ENCODE measurements at places on chromosomes 12 and 14.

DNA sequence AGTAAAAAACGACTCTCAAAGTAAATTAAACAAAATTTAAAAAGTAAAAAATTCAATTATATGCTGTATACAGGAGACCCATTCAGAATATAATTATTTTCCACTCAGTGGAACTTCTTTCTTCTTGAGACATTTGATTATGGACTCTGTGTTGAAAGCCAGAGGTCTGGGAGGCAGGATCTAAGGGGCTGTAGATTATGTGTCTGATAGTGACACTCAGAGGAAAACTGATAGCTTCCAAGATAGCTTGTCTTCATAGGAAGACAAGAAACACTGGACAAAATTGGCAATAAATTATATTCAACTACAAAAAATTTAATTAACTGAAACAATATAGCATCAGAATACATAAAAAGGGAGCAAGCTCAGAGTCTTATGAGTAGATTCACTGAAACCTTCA, 135.8 kb downstream of the KITLG start:
- no peak for DNase-seq

DNA sequence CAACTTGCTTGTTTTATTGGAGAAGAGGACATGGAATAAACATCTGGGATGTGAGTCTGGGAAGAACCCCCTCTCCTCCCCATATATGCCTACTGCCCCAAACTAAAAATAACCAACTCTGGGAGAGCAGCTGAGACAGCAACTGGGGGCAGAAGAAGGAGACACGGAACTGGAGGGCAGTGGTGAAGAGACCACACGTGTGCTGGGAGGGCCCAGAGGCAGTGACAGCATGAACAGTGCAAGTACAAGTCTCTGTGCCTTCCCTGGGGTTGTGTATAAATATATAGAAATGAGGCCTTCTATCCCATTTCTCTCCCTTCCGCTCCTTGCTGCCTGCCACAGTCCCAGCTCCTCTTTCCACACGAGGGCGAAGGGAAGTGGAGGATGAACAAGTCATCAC, 4.0 kb upstream of the KRT73 start:
- DNase-seq: no peak

DNA sequence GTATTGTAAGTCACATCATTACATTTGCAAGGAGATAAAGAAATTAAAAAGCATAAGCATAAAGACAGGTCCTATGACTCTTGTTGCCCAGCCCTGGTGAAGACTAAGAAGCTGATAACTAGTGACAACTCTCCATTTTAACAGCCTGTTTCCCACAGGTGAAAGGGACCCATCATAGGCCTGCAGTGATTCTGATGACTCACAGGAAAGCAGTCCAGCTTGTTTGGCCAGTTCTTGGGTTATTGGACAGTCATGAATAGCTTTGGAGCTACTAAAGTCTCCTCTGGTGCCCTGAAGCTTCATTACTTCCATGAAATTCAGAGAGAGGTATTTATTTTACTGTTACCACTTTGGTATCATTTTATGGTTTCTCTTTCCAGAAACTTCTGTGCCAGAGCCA, 55.5 kb upstream of the DYRK2 start:
- no peak for DNase-seq

GRCh38 chr12:45762185-45763110, 32.9 kb downstream of the ARID2 start:
- peak; percentile 20 for DNase-seq

- no peak for DNase-seq
These were observed 144.1 kb upstream of the SEL1L start for GRCh38 chr14:81677736-81678135.

GRCh38 chr14:26293909-26294308, 303.9 kb downstream of the NOVA1 start:
- DNase-seq: no peak

GRCh38 chr12:21451529-21451928, 14.1 kb downstream of the PYROXD1 start:
- DNase-seq: no peak

DNA sequence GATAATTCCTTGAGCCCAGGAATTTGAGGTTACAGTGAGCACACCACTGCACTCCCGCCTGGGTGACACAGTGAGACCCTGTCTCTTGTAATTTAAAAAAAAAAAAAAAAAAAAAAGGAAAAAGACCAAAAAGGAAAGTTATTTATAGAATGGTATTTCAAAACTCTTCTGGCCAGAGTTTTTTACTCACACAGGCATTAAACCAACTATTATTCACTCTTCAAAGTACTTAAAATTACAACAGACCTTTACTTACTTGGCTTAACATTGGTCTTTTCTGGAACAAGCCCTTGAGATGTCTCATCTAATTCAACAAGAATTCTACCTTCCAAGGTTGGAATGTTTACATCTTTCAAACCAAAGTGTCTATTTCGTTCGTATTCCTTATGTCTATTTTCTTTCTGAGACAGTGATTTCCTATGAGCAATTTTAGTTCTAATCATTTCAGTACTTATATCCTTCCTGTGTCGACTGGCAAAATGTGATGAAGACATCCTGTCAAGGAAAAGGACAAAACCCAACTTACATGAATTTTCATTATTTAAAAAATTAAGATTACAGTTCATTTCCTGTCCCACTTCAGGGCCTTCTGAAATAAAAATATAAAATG, 2.6 kb downstream of the DLGAP5 start:
- DNase-seq: no peak

DNA sequence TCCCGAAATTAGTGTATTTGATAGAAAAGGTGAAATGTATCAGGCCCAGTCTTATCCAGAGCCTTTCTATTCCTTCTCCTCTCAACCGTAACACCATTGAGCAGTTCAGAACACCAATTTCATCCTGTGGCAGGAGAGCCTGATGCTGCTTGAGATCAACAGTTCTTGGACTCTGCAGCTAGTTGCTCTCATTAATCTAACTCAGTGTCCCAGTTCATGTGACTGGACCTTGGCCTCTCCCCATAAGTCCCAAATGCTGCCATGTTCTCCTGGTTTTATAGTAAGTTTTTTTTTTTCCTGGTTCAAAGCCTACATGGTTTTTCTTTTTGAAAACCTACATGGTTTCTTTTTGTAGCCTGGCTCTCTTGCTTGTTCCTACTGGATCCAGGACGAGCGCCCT, 293.9 kb downstream of the ITPR2 start:
- DNase-seq: no peak

GRCh38 chr14:74618078-74618952, 6.3 kb upstream of the LTBP2 start:
- peak; percentile 74 for DNase-seq

- no peak for DNase-seq
These were observed 622.3 kb downstream of the C12orf50 start for GRCh38 chr12:87406926-87407325.

- no peak for DNase-seq
These were observed 156.2 kb downstream of the CAND1 start for GRCh38 chr12:67425394-67425793.

DNA sequence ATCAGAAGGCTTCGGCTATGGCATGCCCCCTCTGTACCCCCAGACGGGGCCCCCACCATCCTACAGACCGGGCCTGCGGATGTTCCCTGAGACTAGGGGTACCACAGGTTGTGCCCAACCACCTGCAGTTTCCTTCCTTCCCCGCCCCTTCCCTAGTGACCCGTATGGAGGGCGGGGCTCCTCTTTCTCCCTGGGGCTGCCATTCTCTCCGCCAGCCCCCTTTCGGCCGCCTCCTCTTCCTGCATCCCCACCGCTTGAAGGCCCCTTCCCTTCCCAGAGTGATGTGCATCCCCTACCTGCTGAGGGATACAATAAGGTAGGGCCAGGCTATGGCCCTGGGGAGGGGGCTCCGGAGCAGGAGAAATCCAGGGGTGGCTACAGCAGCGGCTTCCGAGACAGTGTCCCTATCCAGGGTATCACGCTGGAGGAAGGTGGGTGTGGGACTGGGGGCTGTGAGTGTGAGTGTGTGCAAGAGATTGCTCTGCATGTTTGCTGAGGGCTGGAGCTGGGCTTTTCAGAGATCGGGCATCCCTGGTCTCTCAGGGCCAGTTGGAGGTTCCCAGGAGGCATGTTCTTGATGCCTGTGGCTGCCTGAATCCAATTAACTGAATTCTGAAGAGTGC, 8.6 kb downstream of the NFATC4 start:
- no peak for DNase-seq

GRCh38 chr12:91889910-91890309, 255.7 kb downstream of the BTG1 start:
- DNase-seq: no peak

- no peak for DNase-seq
These were observed 209.1 kb downstream of the DACT1 start for GRCh38 chr14:58846682-58847465.

DNA sequence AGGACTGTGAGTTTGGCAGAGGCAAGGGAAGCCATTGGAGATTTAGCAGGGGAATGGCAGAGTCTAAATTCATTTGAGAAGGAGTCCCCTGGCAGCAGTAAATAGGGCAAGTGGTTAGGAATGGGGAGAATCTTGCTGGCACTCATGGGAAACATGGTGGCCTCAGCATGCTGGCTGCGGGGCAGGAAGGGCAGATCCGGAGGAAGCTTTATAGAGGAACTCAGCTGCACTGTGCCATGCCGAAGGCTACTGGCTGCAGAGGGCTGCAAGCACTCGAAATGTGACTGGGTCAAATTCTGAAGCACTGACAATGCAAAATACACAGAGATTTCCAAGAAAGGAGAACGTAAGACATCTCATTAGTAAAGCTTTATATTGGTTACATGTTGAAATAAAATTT, 23.9 kb downstream of the CCNK start:
- no peak for DNase-seq

- DNase-seq: no peak
These were observed 136.3 kb downstream of the SCARB1 start for GRCh38 chr12:124727264-124727800.

DNA sequence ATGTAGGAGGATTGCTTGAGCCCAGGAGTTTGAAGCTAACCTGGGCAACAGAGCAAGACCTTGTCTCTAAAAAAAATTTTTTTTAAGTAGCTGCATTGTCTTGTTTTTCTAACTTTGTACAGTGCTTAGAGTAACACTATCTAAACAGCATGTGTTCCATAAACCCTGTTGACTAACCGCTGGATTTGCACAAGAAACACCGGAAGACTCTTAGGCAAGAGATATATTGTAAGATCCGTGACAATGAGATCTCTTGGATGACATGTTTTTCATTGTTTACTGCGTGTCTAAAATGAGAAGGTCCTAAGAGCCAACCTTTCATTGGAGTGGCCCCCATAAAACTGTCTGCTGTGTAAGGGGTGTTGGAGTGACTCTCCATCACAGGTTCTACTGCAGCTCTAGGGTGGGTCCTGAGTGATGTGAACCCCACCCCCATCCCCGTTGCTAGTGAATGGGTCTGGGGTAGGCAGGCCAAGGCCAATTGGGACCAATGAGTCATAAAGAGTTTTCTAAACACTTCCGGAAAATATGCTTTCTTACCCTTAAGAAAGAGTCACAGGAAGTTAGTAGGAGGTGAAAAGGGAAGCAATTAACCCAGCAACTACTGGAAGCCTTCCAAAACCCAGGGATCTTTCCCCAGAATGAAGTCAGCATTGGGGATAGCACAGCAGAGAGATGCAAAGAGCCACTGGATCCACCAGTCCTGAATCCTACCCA, 24.3 kb upstream of the PCNX1 start:
- peak; percentile 75 for DNase-seq

GRCh38 chr12:126966498-126966897, 1300.5 kb upstream of the TMEM132C start:
- no peak for DNase-seq

DNA sequence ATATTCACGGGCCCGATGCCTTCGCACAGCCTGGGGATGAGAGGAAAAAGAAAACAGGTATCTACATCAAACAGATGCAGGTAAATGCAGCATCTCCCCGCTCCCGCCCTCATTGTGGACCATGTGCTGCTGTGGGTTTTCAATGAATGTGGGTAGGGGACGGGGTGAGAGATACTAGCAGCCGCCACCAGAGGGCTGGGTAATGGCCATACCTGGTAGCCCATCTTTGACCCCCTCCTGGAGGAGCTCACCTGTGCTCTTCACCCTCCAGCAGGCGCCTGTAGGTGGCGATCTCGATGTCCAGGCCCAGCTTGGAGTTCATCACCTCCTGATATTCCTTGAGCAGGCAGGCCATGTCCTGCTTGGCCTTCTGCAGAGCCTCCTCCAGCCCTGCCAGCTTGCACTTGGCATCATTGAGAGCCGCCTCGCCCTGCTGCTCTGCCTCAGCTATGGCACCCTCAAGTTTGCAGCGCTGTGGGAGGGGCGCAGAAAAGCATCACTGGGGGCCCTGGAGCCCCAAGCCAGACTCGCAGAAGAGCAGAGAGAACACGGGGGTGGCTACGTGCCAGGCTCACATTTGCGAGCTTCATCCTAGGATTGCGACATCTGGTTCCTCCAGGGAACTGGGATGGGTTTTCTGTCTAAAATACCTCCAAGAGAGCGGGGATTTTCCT, 10.2 kb downstream of the KRT82 start:
- peak; percentile 39 for DNase-seq

GRCh38 chr12:6340032-6340638, 1.7 kb downstream of the TNFRSF1A start:
- DNase-seq: no peak

DNA sequence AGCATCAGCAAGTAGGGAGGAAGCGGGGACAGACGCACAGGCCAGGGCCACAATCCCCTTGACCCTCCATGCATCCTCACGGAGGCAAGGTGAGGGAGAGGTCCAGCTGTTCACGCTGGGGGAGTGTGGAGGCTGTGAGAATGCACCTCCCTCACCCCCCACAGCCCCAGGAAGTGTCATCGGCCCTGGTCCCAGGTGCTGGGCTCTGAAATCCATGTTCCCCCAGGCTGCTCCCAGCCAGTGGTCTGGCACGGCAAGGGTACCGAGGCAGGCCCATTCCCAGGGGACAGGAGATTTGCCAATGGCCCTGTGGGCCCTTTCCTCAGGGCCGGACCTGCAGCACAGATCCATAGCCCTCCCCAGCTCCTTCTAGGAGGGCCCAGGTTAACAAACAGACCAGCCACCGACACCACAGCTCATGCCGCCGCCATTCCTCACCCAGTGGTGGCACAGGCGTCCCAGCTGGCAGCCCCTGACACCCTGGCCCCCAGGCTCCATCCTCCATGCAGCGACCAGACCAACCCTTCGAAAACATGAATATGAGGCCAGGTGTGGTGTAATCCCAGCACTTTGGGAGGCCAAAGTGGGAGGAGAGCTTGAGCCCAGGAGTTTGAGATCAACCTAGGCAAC, 21.9 kb upstream of the EIF5 start:
- no peak for DNase-seq

- no peak for DNase-seq
These were observed at the start of gene FLRT2 for GRCh38 chr14:85529803-85530574. TSS of gene FLRT2 (plus strand) at chr14:85530144. CDS start at chr14:85621515, 91,371 bp downstream.

GRCh38 chr12:110932046-110932445, 11.7 kb upstream of the MYL2 start:
- no peak for DNase-seq

GRCh38 chr12:13135371-13136178, 32.1 kb upstream of the GSG1 start:
- peak; percentile 97 for DNase-seq

DNA sequence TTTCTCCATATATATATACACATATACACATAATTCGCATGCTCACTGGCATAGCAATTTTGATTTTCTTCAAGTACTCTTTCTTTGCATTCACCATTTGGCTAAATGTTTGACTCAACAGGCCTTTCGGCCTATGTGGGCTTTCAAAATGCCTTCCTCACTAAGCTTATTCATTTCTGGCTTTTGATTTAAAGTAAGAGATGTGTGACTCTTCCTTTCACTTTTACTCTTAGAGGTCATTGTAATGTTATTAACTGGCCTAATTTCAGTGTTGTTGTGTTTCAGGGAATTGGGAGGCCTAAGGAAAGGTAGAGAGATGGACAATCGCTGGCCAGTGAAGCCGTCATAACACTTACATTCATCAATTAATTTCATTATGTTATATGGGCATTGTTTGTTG, 14.5 kb upstream of the KLRD1 start:
- DNase-seq: no peak
